Heart left ventricle (tissue), 16 donors: ENCODE measurements at places on chromosomes 7 and 10.

DNA sequence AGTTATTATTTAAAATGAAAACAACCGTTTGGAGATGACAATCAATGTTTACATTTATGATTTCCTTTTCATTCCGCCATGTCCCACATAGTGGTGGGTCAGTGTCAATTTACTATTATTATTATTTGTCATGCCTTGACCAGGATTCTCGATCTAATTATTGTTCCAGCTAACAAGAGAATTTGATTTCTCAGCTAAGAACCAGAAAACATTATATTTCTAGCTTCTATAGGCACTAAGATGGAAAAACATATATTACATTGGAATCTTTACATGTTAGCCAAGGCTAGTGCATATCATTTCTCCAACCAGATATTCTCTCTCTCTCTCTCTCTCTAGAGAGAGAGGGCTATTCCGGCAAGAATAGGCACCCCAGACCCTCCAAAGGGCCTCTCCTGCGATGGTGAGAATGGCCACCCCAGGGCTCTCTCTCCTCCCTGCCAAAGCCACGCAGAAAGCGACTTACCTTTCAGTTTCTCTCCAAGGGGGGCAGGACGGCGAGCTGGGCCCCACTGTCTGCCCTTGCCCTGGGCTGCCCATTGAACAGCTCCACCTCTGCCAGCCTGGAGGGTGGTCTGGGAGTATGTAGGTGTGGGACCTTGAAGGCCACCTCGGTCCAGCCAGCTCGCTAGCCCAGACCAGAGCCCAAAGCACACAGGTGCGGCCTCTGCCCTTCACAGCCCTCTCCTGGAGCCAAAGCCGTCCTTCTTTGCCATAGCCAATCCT is 2.4 kb downstream of the HOXA3 start:
- peaks cover 32% of the 10 kb centered on the region for H3K4me1 ChIP-seq
- no peak overlapping the region for H3K27ac ChIP-seq
- no peak overlapping the region for H3K4me3 ChIP-seq
- peaks cover 89% of the 10 kb centered on the region for H3K27me3 ChIP-seq
- no peaks in the 10 kb centered on the region for H3K36me3 ChIP-seq

DNA sequence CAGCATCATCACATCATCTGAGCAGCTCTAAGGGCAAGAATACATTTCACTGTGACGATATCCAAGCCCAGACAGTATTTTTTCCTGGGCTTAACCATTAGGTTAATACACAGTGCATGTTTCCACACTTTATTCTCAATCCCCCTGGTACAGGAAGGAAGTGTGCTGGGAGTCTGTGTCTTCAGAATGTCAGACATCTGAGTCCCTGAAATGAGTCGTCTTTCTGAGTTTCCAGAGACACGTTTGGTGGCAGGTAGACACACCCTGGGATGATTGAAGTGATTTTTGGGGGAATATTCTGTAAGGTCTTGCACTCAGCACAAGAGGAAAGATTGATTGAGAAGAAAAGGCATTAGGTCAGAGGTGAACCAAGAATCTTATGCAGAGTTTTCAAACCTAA is 13.1 kb upstream of the SHH start:
- DNase-seq: no peak
- H3K27me3 ChIP-seq: peaks cover 46% of the 10 kb centered on the region
- H3K36me3 ChIP-seq: no peaks in the 10 kb centered on the region
- H3K27ac ChIP-seq: no peak overlapping the region
- no peaks in the 10 kb centered on the region for H3K4me1 ChIP-seq

DNA sequence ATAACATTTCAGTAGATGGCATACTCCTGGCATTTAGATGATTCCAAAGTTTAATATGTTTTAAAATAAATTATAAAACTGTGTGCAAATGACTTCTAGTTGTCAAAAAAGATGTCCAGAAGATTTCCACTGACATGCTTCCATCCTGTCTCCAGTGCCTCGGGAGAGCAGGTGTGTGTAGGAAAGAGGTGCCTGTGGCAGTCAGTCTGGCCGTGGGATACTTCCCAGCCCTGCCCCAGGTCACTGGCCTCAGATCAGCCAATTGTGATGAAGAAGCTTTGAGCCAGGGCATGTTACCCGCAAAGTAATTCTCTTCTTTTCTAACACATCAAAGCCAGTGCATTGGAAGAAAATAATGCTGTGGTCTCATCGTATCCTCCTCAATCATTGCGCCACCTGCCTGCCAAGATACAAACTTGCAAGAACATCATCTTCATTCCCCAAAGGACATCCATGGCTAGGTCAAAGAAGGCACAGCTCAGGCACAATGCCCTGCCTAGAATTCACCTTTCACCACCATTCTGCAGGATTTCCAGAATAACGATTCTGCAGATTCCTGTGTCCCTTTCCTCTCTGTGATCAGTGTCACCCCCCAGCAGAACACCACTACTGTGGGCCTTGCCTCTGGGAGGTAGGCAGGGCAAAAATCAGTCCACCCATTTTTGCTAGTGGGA is 6.3 kb upstream of the KCNMA1 start:
- H3K27ac ChIP-seq: no peak overlapping the region
- H3K4me1 ChIP-seq: no peaks in the 10 kb centered on the region
- H3K27me3 ChIP-seq: peaks cover 39% of the 10 kb centered on the region
- no peak overlapping the region for H3K4me3 ChIP-seq

DNA sequence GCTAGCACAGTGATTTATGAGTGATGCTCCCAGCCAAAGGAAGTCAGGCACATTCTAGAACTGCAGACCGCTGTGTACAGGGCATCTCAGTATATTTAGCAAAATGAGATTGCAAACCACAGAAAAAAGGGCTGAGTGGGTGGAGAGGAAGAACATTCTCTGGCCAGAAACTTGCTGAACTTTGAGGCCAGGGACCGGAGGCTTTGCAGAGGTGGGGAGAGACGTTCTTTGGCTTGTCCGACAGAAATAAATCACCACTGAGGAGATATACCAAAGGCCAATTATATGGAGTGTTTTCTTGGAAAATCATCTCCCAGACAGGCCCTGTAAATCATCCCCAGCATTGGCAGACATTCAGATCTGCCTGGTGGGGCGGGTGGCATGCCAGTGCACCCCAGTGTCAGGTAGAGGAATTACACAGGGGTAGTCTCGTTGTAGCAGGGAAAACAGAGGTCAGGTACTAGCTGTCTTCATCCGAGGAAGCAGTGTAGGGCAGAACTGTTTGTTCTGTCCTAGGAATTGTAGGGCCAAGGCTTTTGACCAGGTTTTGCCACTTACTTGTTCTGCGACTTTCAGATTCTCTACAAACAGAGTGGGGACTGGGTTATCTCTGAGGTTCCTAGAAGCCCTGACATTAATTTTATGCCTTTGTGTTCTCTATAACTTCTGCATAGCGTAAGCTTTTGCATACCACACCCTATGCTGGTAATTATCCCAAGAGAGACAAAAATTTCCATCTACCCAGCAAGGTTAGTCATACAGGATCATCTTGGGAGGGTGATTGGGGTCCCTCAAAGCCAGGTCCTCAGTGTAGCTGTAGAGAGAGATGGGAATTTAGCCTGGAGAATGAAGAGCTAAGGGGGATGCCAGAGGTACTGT is 655.6 kb downstream of the LRMDA start:
- H3K27ac ChIP-seq: no peak overlapping the region
- DNase-seq: no peak
- H3K36me3 ChIP-seq: no peaks in the 10 kb centered on the region
- H3K4me1 ChIP-seq: no peaks in the 10 kb centered on the region
- no peaks in the 10 kb centered on the region for H3K27me3 ChIP-seq

- no peaks in the 10 kb centered on the region for H3K36me3 ChIP-seq
- H3K27ac ChIP-seq: peak overlapping the region; percentile 59
- H3K4me1 ChIP-seq: peaks cover 5% of the 10 kb centered on the region
Measured at GRCh38 chr7:30183749-30184369, 49.1 kb downstream of the MTURN start.

- no peaks in the 10 kb centered on the region for H3K4me1 ChIP-seq
- no peaks in the 10 kb centered on the region for H3K36me3 ChIP-seq
- no peak overlapping the region for H3K4me3 ChIP-seq
- H3K27ac ChIP-seq: no peak overlapping the region
Measured at GRCh38 chr10:99648717-99649116, 10.6 kb upstream of the ENTPD7 start.

- H3K27ac ChIP-seq: no peak overlapping the region
- H3K4me1 ChIP-seq: no peaks in the 10 kb centered on the region
- H3K36me3 ChIP-seq: no peaks in the 10 kb centered on the region
- DNase-seq: no peak
- H3K27me3 ChIP-seq: no peaks in the 10 kb centered on the region
Measured at GRCh38 chr7:106936236-106936635, 71.2 kb downstream of the PIK3CG start.

DNA sequence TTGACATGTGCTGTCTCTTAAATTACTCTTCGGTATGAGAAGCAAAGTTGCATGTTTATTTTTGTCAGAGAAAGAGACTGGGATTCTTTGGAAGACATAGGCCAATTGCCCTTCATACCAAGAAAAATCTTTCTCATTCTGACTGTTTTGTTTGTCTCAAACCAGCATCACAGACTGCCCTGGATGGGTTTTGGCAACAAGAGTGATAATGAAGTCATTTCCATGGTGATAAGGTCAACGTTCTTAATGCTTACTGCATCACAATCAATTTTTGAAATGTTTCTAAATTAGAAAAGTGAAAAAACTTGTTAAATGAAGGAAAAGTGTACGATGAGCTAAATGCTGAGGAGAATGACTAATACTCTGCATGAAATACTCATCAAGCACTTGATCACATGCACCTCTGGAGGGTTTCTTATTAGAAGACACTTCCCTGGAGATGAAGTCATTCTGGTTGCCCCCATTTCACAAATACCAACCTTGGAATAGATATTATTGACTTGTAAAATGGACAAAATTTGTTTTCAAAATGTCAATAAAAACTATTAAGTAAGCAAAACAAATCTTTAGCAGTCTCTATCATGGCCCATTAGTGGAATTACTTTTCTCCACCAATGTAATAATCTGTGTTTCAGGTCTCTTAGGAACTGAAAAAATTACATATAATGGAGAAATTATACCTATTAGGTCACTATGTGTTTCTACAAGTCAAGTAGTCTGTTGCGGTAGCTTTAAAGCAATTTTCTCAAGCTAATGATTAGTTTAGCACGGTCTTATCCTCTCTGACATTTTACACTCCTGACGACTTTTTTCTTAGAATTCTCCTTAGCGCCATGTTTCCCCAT is 19.9 kb upstream of the SEC61G start:
- no peaks in the 10 kb centered on the region for H3K36me3 ChIP-seq
- no peaks in the 10 kb centered on the region for H3K27me3 ChIP-seq
- no peak overlapping the region for H3K27ac ChIP-seq
- no peaks in the 10 kb centered on the region for H3K4me1 ChIP-seq
- DNase-seq: no peak
- no peak overlapping the region for H3K4me3 ChIP-seq

- no peak overlapping the region for H3K27ac ChIP-seq
- H3K27me3 ChIP-seq: no peaks in the 10 kb centered on the region
- H3K36me3 ChIP-seq: no peaks in the 10 kb centered on the region
- no peaks in the 10 kb centered on the region for H3K4me1 ChIP-seq
- DNase-seq: no peak
Measured at GRCh38 chr10:78813998-78814399, 254.8 kb upstream of the ZMIZ1 start.

GRCh38 chr7:81003326-81003725 is 84.5 kb upstream of the SEMA3C start:
- no peak for DNase-seq
- H3K4me1 ChIP-seq: no peaks in the 10 kb centered on the region
- no peak overlapping the region for H3K27ac ChIP-seq
- H3K4me3 ChIP-seq: no peak overlapping the region

DNA sequence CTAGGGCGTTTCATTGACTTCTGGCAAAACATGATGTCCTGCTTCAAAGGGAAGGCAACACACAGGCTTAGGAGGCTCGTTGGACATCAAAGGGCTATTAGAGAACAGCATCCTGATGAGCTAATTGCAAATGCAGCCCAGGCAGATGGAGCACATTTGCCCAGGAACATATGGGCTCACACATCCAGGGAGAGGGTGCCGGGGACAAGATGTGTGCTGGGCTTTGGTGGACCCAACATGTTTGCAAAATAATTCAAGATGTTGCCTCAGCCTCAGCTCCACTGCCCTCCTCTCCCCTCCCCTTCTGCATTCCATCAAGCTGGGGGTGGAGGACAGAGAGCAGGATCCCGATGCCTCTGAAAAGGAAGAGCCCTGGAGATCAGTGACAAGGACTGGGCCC is 217.1 kb upstream of the ZMIZ1 start:
- no peaks in the 10 kb centered on the region for H3K27me3 ChIP-seq
- no peaks in the 10 kb centered on the region for H3K4me1 ChIP-seq
- no peak overlapping the region for H3K27ac ChIP-seq
- no peak for DNase-seq
- no peaks in the 10 kb centered on the region for H3K36me3 ChIP-seq

DNA sequence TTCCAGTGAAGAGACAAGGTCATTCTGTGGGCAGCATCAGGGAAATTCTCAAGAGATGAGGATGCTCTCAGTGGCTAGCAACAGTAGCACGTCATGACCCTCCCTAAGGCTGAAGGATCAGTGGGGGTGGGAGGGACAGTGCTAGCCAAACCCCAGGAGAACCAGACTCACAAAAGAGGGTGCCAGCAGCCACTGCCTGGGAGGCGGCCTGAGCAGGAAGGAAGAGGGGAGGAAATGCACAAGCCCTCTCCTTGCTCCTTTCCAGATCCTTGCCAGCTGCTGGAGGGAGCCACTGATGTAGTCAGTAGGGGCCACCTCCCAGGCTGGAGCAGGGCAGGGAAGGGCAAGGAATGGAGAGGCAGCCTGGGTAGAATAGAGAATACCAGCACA is 302.7 kb downstream of the RPS24 start:
- H3K4me1 ChIP-seq: peaks cover 22% of the 10 kb centered on the region
- H3K27me3 ChIP-seq: no peaks in the 10 kb centered on the region
- no peaks in the 10 kb centered on the region for H3K36me3 ChIP-seq
- peak; percentile 9 for DNase-seq
- H3K27ac ChIP-seq: peak overlapping the region; percentile 3

GRCh38 chr10:133039803-133040165 is 47.9 kb upstream of the ADGRA1 start:
- H3K4me1 ChIP-seq: no peaks in the 10 kb centered on the region
- no peak overlapping the region for H3K4me3 ChIP-seq
- no peak overlapping the region for H3K27ac ChIP-seq
- DNase-seq: no peak

DNA sequence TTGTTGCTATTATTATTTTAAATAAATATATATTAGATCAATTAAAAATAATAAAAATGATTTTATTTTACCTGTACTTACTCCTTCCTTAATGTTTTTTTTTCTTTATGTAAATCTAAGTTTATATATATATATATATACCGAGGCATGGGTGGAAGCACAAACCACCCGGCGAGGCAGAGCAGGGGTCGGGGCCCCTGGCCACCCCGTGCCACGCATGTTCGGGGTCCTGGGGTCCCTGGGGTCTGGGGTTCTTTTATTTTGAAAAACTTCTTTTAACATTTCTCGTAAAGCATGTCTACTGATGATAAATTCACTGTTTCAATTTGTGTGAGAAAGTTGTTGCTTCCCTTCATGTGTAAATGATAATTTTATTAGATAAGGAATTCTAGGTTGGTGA is 976.1 kb downstream of the REEP3 start:
- DNase-seq: no peak
- H3K4me3 ChIP-seq: no peak overlapping the region
- no peak overlapping the region for H3K27ac ChIP-seq
- no peaks in the 10 kb centered on the region for H3K36me3 ChIP-seq

GRCh38 chr10:14296065-14296709 is 34.5 kb downstream of the FRMD4A start:
- peaks cover 11% of the 10 kb centered on the region for H3K4me1 ChIP-seq
- H3K4me3 ChIP-seq: no peak overlapping the region
- no peaks in the 10 kb centered on the region for H3K27me3 ChIP-seq
- no peak overlapping the region for H3K27ac ChIP-seq
- H3K36me3 ChIP-seq: no peaks in the 10 kb centered on the region
- DNase-seq: peak; percentile 27

- H3K27me3 ChIP-seq: no peaks in the 10 kb centered on the region
- H3K4me3 ChIP-seq: no peak overlapping the region
- H3K36me3 ChIP-seq: no peaks in the 10 kb centered on the region
- no peaks in the 10 kb centered on the region for H3K4me1 ChIP-seq
- H3K27ac ChIP-seq: no peak overlapping the region
Measured at GRCh38 chr7:147570390-147570789, 1020.2 kb upstream of the C7orf33 start.
